Putamen (tissue), 1 donor: ENCODE measurements at places on chromosomes 2 and 18.

DNA sequence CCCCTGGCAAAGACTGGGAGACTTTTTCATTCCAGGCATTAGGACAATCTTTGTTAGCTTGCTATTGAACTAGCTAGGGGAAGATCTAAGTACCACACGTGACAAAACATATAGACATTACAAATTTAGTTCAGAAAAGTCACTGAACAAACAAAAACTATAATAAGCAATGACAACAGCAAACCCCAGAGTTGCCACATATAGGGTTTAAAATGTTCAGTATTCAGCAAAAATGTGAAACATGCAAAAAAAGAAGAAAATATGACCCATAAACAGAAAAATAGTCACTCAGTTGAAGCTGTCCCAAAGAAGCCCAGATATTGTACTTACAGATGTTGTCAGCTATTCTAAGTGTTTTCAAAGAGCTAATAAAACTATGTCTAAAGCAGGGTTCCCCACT, 431.1 kb upstream of the CDH2 start:
- no peak for DNase-seq

- DNase-seq = no peak
Observed at GRCh38 chr18:34159691-34160185, 65.0 kb downstream of the NOL4 start.

GRCh38 chr2:44772131-44772530, 169.4 kb upstream of the SIX3 start:
- no peak for DNase-seq

GRCh38 chr18:5600378-5601071, 56.7 kb upstream of the EPB41L3 start:
- no peak for DNase-seq

- no peak for DNase-seq
Observed at GRCh38 chr2:72112401-72112800, 35.3 kb downstream of the CYP26B1 start.

- DNase-seq = no peak
Observed at GRCh38 chr18:26471027-26471426, 77.3 kb downstream of the KCTD1 start.

GRCh38 chr2:64259312-64259711, 115.1 kb upstream of the PELI1 start:
- DNase-seq = no peak

- DNase-seq = no peak
Observed at GRCh38 chr2:23767876-23768621, 158.9 kb downstream of the ATAD2B start.

- DNase-seq = no peak
Observed at GRCh38 chr18:31583185-31583854, 8.4 kb upstream of the TTR start.

DNA sequence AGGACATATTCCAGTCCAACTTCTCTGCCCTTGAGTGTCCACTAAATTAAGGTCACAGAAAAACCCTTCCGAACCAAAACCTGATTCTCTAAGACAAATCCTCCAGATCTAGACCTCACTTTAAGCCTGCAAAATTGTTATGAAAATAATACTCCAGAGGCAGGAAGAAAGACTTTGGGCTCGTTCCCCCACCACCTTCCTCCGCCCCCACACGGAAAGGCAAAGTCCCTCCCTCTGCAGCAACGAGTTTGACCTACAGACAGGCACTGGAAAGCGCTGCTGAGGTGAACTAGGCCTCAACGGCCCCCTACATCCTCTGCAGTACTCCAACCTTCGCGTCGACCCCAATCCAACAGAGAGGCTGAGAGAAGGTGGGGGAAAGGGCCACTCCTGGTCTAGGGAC, 808 bp downstream of the ATP5MC3 start:
- DNase-seq = peak; percentile 29

DNA sequence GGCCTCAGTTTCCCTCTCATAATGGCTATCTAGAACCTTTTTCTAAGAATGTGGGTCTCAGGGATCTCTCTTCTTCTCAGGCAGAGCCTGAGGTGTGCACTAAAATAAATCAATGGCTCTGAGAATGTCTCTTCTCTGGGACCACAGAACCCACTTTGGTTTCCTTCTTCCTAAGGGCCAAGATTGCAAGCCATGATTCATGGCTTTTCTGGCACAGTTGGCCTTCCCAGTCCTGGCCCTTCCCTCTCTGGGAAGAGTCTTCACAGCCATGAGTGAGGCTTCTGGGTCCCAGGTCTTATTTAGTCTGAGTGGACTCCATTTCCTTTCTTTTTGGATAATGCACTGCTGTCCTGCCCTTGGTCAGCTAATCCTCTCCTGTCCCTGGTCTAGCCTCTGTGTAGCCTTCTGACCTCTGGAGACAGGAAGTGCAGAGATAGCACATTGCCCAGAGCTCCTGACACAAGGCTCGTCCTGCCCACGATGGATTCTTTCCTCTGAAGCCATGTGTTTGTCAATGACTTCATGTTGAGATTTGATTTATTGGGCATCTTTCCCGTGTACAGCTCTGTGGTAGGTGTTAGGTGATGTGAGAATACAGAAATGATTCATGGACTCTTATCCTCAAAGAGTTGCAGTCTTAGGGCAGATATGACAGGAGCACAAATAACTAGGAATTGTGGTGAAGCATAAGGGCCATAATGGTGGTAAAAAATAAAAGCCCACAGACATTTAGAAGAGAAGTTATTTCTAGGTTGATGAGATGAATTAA, 245.0 kb downstream of the CLIP4 start:
- no peak for DNase-seq

DNA sequence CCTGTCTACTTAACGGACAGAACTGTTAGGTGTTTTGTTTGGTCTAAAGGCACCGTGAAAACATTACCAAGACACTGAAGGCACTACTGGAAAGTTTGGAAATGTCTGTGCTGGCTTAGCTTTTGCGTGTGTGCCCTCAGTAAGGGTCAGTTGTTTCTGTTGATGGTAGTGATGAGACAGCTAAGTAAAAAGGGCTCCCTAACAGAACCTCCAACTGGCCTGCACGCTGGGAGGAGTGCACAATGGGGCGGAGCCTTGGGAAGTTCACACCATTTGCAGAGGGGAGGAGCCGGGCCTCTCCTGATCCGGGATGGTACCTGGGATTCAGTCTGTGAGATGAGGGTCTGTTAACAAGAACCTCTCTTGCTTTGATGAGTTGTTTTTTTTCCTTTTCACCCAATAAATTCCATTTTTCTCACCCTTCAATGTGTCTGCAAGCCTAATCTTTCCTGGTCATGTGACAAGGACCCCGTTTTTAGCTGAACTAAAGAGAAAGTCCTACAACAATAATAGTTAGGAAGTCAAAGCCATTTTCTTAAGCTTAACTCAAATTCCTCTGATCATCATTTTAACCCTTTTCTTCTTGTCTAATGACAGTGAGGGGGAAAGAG, 368.7 kb downstream of the PARD3B start:
- no peak for DNase-seq

- DNase-seq = no peak
Observed at GRCh38 chr2:8090748-8091700, 590.8 kb upstream of the ID2 start.

- no peak for DNase-seq
Observed at GRCh38 chr2:71102981-71103681, 26.9 kb downstream of the MCEE start.

DNA sequence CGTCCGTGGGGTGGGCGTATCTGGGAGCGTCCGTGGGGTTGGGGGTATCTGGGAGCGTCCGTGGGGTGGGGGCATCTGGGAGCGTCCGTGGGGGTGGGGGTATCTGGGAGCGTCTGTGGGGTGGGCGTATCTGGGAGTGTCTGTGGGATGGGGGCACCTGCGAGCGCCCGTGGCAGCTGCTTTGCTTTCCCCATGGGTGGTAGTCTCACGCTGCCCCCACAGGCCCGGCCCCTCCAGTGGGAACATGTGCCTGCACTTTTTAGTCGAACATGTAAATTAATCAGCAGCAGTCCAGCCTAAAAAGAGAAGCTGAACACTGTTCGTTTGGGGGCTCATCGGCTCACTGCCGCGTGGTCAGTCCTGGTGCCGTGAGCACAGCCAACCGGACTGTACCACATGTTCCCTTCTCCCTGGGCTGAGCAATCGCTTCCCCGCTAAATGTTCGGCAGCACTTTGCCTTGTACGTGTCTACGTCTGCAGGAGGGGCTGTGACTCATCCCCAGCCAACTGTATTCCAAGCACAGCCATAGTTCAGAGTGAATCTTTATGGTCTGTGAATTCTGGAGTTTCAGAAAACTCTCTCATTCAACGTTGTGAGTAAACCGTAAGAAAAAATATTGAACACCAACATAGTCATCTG, 271.5 kb downstream of the AGAP1 start:
- DNase-seq = peak; percentile 28

- no peak for DNase-seq
Observed at GRCh38 chr18:22060361-22060760, 109.0 kb upstream of the GATA6 start.

DNA sequence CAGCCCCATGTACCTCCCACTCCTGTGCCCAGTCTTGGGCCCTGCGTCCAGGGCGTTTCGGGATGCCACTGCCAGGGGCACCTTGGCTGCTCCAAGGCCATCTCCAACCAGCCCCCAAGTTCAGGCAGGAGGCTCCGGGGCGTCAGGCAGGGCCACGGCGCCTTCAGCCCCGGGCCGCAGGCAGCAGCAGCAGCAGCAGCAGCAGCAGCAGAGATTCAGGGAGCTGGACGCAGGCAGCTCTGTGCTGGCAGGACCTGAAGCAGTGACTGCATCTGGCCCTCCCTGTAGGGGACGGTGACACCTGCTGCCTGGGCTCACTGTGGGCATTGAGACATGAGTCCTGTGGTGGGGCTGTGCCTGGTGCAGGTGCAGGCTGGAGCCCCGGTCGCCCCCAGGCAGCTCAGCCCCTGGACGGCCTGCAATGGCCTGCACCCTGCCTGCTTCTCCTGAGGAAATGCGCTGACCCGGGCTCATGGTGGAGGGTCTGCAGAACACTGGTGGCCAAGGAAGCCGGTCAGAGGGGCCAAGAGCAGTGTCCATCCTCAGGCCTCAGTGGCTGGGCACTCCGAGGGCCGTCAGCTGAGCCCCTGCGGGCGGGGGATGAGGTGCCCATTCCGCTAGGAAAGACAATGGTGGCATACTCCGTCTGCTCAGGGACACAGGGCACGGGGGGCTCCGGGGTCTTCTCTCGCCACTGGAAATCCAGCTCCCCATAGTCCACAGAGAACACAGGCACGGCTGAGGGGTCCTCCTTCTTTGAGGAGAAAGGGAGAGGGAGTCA, 8.0 kb downstream of the PDCD1 start:
- DNase-seq = no peak

GRCh38 chr2:215879977-215880940, 133.1 kb downstream of the MREG start:
- no peak for DNase-seq

DNA sequence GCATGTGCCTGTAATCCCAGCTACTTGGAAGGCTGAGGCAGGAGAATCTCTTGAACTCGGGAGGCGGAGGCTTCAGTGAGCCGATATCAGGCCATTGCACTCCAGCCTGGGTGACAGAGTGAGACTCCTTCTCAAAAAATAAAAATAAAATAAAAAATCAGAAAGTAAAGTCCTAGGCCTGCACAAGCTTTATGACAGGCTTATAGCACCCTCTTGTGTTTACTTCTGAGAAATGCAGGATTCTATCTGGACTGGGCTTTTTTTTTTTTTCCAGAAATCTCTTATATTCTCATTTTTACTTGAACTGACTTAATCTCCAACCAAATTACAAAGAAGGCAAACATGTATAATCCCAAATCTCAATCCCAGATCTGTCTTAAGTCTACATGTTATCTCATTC, 26.1 kb upstream of the REG3G start:
- no peak for DNase-seq

- DNase-seq = peak; percentile 12
Observed at GRCh38 chr2:196263181-196263747, 91.9 kb upstream of the STK17B start.

- no peak for DNase-seq
Observed at GRCh38 chr2:239469106-239469960, 68.5 kb upstream of the HDAC4 start.
